ENCODE measurements at places on chromosomes 7 and 10. TPM values are rescaled to one million over a fixed set of nuclear protein-coding genes. Genes with fewer than 3 reads are reported as not detected.

The CLDN3 gene
- polyA plus RNA-seq = 0.10 TPM

The NKX2-3 gene
- not detected for polyA plus RNA-seq

The LRRD1 gene
- not detected for polyA plus RNA-seq

The FANK1 gene
- 0.53 TPM for polyA plus RNA-seq

The NXPH1 gene
- not detected for polyA plus RNA-seq

GRCh38 chr7:40147371-40148246 lies 12.8 kb downstream of the SUGCT start:
- DNase-seq = no peak

- no peak for DNase-seq
These were observed 792.9 kb upstream of the GHITM start for GRCh38 chr10:83346266-83346910.

- DNase-seq = no peak
These were observed 16.7 kb downstream of the UBTD1 start for GRCh38 chr10:97515271-97515978.

DNA sequence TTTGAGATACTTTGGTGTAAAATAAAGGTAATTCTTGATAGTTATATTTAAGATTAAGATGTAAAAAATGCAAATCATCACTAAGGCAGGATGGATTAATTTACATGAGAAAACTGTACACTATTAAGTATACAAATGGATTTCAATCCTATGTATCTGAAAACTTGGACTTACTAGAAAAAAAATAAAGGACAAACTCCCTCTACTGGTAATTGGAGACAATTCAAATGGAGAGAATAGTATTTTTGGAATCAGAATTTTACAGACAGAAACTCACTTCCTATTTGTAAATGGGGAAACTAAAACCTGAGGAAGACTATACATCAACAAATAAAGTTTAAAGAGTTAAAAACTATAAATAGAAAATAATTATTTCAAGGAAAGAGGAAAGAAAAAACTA lies 62.6 kb downstream of the CUL2 start:
- DNase-seq = no peak

- no peak for DNase-seq
These were observed 21.3 kb downstream of the AVL9 start for GRCh38 chr7:32516551-32517100.

GRCh38 chr10:62422068-62422590 lies 48.0 kb downstream of the ZNF365 start:
- DNase-seq = no peak

DNA sequence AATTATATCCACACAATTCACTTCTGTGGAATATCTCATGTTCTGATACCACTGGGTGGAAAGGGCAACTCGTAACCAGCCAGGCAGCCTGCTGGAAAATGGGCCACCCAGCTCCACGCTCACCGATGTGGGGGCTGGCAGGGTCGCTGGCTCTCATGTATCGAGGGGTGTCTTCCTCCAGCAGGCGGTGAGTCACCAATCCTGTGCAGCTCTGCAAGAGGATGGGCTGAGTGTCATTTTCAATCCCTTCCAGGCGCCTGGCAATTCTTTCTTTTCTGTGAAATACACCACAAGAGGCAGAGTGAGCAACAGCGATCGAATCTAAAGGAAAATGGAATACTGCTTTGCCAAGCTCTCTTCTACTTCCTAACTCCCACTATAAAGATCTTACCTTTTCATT lies 80.1 kb downstream of the SVIL start:
- DNase-seq = no peak

DNA sequence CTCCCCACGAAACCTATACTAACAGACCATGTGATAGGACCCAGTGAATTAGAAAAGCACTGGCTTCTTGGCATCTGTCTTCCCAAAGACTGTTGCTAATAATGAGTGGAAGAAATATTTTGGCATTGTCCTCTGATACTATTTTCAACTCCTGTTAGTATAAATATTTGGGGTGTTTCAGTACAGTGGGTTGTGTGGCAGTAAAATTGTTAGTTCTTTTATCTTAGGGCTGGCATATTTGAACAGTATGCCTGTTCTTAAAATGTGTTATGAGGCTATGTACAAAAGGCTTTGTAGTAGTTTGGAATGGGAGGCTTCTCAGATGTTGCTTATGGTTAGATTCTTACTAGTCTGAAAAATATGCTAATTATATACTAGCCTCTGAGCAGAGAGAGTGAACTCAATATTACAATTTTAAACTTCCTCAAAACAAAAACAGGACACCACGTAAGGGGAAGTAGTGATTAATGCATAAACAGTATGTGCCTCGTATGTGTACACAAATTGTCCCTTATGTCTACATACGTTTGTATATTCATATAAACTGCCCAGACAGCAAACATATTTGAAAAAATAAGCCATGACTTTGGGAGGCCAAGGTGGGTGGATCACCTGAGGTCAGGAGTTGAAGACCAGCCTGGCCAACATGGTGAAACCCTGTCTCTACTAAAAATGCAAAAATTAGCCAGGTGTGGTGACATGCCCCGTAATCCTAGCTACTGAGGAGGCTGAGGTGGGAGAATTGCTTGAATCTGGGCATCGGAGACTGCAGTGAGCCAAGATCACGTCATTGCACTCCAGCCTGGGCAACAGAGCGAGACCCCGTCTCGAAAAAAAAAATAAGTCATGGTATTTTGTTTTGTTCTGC lies 115.4 kb downstream of the ARID5B start:
- no peak for DNase-seq

DNA sequence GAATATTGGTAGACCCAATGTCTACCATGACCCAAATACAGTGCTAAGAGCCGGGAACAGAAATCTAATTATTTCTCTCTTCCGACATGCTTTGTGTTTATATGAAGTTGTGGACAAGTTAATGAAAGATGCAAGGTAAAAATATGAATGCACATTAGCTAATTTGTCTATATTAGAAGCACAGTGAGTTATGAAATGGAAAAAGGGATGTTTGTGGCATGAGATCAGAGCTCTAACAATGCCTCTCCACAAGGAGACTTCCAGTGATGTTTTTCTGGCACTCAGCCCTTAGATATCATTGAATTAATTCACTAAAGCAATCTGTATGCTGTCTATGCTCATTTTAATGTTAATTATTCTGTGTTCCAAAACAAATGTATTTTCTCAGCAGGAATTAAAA lies 897.2 kb downstream of the CNTNAP2 start:
- no peak for DNase-seq

DNA sequence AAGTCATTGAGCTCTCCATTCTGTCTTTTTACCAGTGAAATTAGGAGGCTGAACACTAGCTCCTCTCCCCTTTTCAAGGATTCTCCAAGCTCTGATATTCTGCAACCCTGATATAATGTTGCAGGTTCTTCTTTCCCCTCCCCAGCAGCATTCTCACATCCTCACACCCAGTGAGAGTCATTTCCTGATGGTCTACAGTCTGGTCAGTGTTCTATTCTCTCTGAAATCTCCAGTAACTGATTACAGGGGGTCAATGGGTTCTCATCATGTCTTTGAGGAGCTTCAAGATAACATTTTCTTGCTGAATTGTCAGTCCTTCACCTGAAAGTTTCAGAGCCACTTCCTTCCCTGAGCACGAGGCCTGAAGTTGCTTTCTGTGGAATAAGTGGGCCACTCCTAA lies 299.4 kb downstream of the PTEN start:
- no peak for DNase-seq

DNA sequence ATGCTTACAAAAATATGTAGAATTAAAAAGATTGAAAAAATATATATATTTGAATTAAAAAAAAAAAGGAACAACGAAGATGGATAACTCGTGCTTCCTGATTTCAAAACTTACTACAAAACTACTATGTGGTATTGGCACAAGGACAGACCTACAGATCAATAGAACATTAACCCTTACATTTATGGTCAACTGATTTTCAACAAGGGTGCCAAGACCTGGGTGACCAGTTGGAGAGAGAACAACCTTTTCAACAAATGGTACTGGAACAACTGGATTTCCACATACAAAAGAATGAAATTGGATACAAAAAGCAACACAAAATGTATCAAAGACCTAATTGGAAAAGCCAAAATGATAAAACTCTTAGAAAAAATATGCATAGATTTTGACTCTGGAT lies 10.1 kb downstream of the AP3M1 start:
- DNase-seq = no peak

Data from heart left ventricle (tissue), 16 donors.